Thymus (tissue), 14 donors: ENCODE measurements at places on chromosomes 5 and 9. TPM values are rescaled to one million over a fixed set of nuclear protein-coding genes. Genes with fewer than 3 reads are reported as not detected.

- no peak for DNase-seq
Observed at GRCh38 chr5:82257729-82258128, 20.4 kb downstream of the RPS23 start.

TNPO1 gene
- total RNA-seq: 78.5 TPM

DNA sequence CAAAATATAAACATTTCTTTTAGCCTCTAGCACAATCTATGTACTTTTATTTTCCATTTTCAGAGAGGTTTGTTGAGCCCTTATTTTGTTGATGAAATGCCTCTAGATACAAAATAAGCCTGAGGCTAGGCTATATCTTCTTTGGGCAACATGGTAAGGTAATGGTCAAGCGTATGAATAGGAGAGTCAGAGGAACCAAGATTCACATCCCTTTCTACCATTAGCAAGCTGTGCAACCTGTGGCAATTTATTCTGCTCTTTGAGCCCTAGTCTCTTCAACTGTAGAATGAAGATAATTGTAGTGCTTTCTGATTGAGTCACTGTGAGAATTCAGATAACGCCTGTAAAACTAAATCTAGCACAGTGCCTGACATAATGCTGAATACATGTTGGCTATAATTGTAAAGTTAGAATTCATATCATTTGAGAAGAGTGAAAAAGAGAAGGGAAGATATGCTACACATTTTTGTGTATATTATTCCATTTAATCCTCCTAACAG is 412.5 kb downstream of the CCDC171 start:
- no peak for DNase-seq

DNA sequence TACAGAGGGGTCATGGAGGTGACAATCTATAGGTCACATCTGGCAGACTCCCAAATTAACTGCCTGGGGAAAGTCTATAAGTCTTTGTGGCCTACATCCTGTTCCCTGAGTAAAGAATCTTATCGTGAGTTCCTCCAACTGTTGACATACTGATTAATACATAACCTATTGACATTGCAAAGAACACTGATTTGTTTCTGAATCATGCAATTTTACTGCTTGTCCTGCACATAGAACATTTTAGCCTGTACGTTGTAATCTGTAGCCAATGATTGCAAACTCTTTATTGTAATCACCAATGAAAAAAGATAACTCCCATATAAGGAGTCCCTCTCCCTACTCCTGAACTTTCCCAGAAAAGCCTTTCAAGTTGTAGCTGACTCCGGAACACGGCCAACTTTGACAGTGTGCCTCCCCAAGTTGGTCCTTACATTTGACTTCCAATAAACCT is 18.8 kb upstream of the OR2K2 start:
- no peak for DNase-seq

- DNase-seq: no peak
Observed at GRCh38 chr9:136531904-136532798, 13.7 kb downstream of the NOTCH1 start.

DNA sequence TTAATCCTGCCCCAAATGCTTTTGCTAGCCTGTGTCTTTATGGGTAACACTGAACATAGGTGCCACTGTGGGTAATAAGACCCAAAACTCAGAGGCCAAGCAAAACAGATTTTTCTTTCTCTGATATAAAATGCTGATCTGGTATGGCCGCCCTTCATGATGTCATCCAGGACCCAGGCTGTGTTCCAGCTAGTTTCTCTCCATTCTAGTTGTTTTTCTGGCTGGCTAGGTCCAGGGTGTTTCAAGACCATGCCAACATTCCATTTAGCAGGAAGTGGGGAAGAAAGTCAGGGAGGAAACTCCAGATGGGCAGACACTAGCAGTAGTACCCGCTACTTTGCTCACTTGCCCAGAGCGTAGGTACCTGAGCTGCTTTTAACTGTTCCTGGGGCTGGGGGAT is 183.9 kb upstream of the OTULINL start:
- no peak for DNase-seq

GRCh38 chr9:127418037-127418471 is 6.1 kb upstream of the ZNF79 start:
- DNase-seq: no peak

DNA sequence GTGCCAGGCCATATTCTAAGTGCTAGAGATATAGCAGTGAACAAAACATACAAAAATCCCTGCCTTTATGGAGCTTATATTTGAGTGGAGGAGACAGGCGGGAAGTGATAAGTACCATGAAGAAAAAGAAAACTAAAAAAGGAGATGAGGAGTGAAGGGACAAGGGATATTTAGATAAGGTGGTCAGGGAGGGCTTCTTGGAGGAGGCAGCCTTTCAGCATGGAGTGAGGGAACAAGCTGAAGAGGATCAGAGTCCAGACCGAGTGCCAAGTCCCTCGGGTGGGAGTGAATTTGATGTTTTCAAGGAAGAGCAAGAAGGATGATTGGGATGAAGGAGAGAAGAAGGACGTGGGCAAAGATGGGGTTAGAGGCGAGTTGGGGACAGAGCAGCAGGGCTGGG is 190.5 kb downstream of the FSTL4 start:
- no peak for DNase-seq

PLPPR1 gene
- total RNA-seq: 0.38 TPM

GRCh38 chr5:173394701-173395100 is 66.5 kb upstream of the STC2 start:
- DNase-seq: no peak

GRCh38 chr9:34688329-34689115 is 2.6 kb downstream of the CCL19 start:
- DNase-seq: no peak

- no peak for DNase-seq
Observed at GRCh38 chr9:134046894-134047681, 20.7 kb downstream of the BRD3 start.

DNA sequence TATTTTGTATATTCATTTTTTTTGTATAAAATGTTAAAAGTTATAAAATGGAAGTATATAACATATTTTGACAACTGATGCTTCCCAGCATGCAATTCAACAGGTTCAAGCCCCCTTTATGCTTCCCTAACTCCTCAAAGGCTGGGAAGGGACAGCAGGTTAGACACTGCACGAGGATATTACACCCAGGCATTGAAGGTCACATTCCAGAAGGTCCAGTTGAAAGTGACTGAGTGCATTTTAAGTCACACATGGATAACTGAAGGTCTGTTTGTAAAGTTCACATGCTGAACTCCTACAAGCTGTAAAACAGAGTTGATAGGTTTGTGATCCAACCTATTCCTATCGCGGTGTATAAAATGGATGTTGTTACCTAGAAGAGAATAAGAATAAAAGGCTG is 13.6 kb downstream of the PRXL2C start:
- DNase-seq: no peak
